ENCODE measurements at places on chromosomes 6 and 20.

- no peak for DNase-seq
- H3K4me1 ChIP-seq: no peaks in the 10 kb centered on the region
- no peak overlapping the region for H3K4me3 ChIP-seq
- H3K27me3 ChIP-seq: no peaks in the 10 kb centered on the region
- no peak overlapping the region for H3K27ac ChIP-seq
These were observed 28.1 kb upstream of the NNAT start for GRCh38 chr20:37492945-37493344.

GRCh38 chr20:20493701-20494100 is 125.8 kb downstream of the INSM1 start:
- DNase-seq: no peak
- H3K4me1 ChIP-seq: peaks cover 33% of the 10 kb centered on the region
- H3K27ac ChIP-seq: no peak overlapping the region
- no peaks in the 10 kb centered on the region for H3K27me3 ChIP-seq

GRCh38 chr6:137967689-137968454 is 100.8 kb downstream of the TNFAIP3 start:
- no peaks in the 10 kb centered on the region for H3K36me3 ChIP-seq
- H3K27me3 ChIP-seq: no peaks in the 10 kb centered on the region
- H3K27ac ChIP-seq: no peak overlapping the region

- H3K27ac ChIP-seq: peak overlapping the region; percentile 63
- no peak for DNase-seq
- peak overlapping the region; percentile 84 for H3K4me3 ChIP-seq
- peaks cover 9% of the 10 kb centered on the region for H3K27me3 ChIP-seq
- H3K36me3 ChIP-seq: no peaks in the 10 kb centered on the region
These were observed 3.9 kb downstream of the NOL4L start for GRCh38 chr20:32580970-32581838.

DNA sequence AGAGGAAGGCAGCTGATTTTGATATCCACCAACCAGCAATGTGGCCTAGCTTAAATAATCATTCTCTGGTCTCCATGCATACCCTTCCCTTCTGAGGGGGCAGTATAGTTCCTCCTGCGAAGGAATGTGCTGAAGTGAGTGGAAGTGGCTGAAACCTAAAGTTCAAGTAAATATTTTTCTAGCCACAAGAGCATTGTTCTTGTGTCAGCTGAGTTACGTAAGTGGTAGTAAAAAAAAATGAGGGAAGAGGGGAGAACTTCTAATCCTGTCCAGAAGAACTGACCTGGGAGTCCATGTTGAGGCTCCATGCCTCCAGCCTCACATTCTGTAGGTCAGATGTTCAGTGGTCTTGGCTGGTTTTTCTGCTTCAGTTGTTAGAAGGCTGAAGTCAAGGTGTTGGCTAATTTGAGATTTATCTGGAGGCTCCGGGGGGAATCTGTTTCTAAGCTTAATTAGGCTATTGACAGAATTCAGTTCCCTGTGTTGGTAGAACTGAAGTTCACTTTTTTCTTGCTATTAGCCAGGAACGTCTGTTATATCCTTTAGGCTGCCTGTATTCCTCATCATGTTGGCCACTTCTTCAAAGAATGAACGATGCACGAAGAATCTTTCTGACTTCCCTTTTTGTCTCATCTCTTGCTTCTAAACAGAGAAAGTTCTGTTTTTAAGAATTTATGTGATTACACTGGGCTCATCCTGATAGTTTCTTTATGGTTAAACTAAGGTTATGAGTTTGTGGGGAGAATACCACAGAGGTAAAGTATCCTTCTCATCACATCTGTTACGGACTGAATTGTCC is 207.1 kb upstream of the PRSS16 start:
- no peak overlapping the region for H3K4me3 ChIP-seq
- H3K27ac ChIP-seq: no peak overlapping the region
- no peaks in the 10 kb centered on the region for H3K4me1 ChIP-seq

DNA sequence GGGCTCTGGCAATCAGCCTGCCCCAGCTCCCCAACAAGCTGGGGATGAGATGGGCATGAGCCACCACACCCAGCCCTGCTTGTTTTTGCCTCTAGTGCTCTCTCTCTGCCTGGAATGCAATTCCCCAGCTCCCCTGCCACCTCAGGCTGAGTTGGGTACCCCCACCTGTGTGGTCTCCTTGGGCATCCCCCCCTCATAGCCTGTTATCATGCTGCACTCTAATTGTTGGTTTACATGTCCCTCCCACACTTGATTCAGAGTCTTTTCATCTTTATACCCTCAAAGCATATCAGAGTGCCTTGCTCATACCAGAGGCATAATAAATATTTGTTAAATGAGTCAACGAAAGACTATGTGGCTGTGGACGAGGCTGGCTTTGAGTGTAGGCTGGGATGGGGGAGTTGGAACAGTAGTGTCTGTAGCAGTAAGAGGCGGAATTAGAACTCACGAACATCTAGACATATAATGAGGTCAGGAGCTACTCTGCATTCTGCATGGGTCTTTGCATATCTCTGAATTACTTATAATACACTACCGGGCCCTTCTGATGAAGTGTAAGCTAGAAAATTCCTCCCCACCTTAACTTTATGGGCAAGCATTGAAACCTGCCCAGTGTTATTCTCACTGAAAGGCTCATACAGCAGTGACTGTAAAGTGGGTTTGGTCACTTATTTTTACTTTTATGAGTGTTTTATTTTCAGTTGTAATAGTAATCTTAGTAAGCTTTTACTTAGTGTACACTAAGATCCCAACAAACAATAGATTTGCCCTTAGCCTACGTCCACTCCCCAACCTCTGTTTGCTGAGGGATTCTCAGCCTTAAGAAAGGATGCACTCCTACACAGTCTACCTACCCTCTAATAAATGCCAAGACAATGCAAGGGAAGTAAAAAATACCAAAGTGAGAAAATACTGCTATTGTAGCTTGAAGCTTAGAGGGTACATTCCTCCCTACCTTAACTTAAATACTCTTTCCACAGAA is 58.7 kb downstream of the EDN1 start:
- H3K36me3 ChIP-seq: peaks cover 10% of the 10 kb centered on the region
- no peak overlapping the region for H3K4me3 ChIP-seq
- no peaks in the 10 kb centered on the region for H3K4me1 ChIP-seq
- peaks cover 3% of the 10 kb centered on the region for H3K27me3 ChIP-seq
- no peak for DNase-seq

DNA sequence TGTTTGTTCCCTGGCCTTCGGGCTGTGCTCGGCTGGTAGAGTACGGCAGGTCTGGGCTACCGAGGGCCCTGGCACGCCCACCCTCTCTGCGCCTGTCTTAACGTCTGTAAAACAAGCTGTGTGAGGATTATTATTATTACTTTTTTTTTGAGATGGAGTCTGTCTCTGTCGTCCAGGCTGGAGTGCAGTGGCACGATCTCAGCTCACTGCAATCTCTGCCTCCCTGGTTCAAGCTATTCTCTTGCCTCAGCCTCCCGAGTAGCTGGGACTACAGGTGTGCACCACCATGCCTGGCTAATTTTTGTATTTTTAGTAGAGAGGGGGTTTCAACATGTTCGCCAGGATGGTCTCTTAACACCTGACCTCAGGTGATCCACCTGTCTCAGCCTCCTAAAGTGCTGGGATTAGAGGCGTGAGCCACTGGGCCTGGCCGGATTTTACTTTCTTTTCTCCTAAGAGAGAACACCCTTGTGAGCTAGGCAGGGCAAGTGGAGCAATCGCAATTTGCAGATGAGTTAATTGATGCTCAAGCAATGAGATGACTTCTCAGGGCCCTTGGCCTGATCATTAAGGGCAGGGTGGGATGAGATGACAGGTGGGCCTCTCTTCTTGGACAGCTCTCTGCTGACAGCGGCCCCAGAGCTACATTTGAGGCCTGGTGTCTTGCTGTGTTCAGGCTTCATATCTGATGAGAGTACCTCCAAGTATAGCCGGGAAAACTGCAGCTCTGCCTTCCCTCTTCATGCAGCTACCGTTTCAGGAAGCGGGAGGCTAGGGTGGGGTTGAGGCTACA is 859 bp upstream of the SMIM29 start:
- H3K36me3 ChIP-seq: no peaks in the 10 kb centered on the region
- H3K27ac ChIP-seq: peak overlapping the region; percentile 79
- peaks cover 12% of the 10 kb centered on the region for H3K4me1 ChIP-seq
- no peaks in the 10 kb centered on the region for H3K27me3 ChIP-seq
- H3K4me3 ChIP-seq: peak overlapping the region; percentile 93
- DNase-seq: no peak

GRCh38 chr20:63441136-63442099 is 31.0 kb downstream of the KCNQ2 start:
- H3K27me3 ChIP-seq: no peaks in the 10 kb centered on the region
- H3K4me1 ChIP-seq: peaks cover 5% of the 10 kb centered on the region
- DNase-seq: no peak
- no peaks in the 10 kb centered on the region for H3K36me3 ChIP-seq
- H3K4me3 ChIP-seq: no peak overlapping the region
